ENCODE measurements at places on chromosomes 4 and X.

- DNase-seq, result no peak
Measured at GRCh38 chr4:72817012-72817411, 248.0 kb upstream of the ADAMTS3 start.

GRCh38 chr4:8383016-8383415 lies 57.5 kb downstream of the ACOX3 start:
- no peak for DNase-seq

- DNase-seq, result no peak
Measured at GRCh38 chrX:39944416-39944815, 153.3 kb downstream of the BCOR start.

- no peak for DNase-seq
Measured at GRCh38 chr4:56748271-56748670, 67.2 kb upstream of the HOPX start.

DNA sequence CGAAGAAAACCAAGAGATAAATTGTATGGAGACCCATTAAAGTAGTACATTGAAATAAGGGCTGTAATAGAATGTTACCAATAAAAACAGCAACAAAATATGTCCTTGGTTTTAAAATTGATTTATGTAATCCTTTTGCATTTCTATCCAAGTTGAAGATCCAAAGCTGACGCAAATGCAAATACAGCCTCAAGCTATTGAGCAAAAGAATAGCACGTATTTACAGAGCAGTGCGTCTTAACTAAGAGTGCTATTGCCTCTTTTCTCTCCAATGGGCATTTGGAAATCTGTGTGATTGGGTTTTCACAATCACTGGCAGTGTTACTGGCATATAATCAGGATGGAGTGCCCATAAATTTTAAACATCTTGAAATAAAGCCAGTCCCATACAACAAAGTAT lies 417.4 kb downstream of the TLL1 start:
- no peak for DNase-seq

DNA sequence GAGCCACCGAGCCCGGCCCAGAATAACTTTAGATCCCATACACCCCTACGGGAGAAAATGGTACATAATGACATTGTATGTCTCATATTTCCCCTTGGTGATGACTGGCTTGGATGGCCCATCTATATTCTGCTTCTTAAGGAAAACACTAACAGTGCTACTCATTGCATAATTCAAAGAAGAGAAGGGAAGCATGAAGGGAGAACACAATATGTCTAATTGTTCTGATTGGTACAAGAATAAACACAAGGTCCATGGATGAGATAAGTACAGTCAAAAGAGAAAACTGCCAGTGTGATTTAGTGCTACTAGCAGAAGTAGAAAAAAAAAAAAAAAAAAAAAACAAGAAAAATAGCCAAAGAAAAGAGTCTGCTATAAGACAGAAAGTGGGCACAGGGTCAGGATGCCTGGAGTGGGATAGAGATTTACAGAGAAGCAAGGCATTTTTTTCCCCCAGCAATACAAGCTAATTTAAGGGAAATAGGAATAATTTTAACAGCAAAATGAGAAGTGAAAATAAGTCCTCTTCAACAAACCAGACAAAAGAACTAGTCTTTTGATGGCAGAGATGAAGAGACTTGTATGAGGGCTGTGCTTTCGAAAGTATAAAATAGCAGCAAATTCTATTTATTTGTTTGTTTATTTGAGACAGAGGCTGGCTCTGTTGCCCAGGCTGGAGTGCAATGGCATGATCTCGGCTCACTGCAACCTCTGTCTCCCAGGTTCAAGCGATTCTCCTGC lies 96.5 kb upstream of the MAP3K15 start:
- DNase-seq, result no peak

DNA sequence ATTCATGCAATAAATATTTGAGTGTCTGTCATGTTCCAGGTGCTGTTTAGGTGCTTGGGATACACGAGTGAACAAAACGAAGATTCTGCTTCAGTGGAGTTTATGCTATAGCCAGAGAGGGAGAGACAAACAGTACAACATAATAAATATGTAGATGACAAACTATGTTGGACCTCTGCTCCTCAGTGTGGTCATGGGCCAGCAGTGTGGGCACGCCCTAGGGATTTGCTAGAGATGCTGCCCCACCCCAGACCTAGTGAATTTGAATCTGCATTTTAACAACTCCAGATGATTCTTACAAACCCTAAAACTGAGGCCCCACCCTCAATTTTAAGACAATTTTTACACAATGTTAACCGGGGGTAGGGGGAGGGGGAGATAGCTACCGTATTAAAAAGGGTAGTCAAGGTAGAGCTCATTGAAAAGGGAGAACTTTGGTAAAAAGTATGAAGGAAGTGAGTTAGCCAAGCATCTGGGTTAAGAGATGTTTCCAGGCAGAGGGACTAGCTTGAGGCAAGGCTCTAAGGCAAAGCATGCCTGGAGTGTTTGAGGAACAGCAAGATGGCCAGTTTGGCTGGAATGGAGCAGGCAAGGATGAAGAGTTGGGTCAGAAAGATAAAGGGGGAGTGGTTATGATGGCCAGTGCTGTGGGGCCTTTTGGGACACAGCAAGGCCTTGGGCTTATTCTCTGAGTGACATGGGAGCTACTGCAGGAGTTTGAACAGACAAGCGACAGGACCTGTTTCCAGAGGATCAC lies 42.4 kb downstream of the SEPSECS start:
- no peak for DNase-seq

DNA sequence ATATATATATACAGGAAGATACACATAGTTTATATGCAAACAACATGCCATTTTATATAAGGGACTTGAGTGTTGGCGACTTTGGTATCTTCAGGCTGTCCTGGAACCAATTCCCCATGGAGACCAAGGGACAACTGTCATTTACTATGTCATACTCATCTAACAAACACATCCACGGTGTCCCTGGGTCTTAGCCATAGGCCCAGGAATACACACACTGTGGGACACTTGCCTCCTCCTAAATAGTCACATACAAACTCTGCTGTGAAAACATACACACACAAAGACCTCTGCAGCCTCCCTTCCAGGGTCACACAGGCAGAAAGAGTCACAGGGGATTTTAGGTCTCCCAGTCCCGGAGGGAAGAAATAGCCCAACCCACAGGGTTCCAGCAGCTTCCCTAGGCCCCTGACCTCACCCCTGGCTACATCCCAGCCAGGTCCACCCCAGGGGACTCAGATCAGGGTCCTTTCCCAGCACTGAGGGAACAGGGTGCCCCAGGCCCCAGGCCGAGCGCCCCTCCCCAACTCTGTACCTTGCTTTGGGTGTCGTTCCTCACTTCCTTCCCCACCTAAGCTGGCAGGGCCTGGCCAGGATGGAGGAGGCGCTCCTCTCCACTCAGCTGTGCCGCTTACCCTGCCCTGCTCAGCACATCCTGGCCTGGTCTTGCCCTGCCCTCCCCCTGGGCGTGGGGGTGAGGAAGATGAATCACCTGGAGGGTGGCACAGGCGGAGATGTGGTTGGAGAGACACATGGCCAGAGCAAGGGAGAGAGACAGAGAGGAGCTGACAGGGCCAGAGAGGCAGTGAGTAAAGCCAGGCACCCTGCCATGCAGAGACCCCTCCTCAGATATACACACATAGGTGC lies 21.8 kb downstream of the FGD1 start:
- DNase-seq, result no peak

DNA sequence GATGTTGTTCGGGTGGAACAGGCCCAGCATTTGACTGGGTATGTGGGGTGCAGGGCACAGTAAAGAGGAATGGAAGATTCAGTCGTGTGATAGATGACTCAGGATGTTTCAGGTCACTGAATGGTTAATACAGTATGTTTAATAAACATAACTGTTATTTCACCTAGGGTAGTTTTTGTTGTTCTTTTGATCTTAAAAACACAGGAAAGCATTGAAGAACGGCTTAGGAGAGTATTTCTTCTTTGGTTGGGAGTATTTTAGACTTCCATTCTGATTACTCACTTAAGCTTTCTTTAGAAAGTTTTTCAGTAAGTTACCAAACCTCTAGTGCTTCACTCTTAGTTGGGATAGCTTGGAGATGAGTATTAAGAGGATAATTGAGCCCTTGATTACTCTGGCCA lies 62.3 kb downstream of the STAG2 start:
- no peak for DNase-seq

DNA sequence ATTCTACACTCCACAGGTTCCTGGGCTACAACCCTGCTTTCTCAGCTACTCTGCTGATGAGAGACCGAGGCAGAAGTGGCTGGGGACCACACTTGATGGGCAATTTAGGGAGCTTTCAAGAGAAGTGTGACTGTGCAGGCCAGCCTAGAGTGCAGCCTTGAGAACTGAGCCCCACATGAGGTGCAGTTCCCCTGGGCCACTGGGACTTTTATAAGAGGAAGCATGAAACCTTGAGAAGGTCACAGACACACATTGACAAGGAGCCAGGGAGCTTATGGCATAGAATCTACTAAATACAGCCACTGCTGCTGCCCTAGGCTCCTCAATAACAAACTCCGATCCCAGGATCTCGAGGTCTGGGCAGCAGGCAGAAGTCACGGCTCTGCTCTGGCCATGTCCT lies 13.1 kb downstream of the C4orf50 start:
- no peak for DNase-seq

GRCh38 chrX:13940671-13941070 lies 89.0 kb downstream of the GEMIN8 start:
- DNase-seq, result no peak

DNA sequence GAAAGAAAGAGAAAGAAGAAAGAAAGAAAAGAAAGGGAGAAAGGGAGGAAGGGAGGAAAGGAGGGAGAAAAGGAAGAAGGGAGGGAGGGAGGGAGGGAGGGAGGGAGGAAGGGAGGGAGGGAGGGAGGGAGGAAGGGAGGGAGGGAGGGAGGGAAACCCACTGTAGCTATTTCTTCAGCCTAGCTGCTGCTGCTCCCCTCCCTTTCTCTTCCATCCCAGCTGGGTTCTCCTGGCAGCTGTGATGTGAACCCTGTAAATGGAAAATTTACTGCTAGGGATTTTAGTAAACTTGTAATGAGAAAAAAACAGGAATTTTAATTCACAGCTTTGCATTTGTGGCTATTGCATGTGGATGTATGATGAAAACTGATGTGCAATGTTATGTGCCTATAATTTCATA lies 8.0 kb downstream of the NR0B1 start:
- no peak for DNase-seq

- DNase-seq, result no peak
Measured at GRCh38 chr4:111535792-111536191, 609.5 kb upstream of the FAM241A start.

- no peak for DNase-seq
Measured at GRCh38 chr4:78748381-78748780, 27.8 kb upstream of the BMP2K start.
